ENCODE measurements at places on chromosomes 1 and 21. TPM values are rescaled to one million over a fixed set of nuclear protein-coding genes. Genes with fewer than 3 reads are reported as not detected.

DNA sequence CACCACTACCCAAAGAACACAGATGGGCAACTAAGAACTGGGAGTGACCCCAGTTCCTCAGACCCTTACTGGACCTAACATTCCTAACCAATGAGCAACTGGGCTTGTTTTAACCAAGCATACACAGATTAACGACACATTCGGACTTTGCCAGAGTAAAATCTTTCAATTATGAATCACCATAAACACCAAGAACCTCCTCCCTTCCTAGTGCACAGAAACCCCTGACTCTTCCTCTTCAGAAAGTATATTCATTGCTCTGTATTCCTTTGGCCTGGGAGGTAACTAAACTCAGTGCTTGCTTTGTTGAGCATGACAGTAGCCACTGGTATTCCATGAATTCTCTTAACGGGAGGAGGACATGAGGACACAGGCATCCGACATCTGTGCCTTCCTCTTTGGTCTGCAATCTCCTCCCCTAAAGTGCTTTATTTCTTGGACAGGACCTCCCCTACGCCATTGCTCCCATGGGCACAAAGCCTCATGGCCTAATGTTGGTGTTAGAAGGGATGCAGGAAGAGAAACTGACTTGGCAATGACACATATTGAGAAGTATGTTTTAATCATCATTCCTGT is 42.7 kb downstream of the SEC16B start:
- no peaks in the 10 kb centered on the region for H3K27me3 ChIP-seq
- DNase-seq, result no peak
- no peak overlapping the region for H3K27ac ChIP-seq
- no peak overlapping the region for H3K4me3 ChIP-seq
- H3K4me1 ChIP-seq, result no peaks in the 10 kb centered on the region

Gene NTMT2
- not detected for total RNA-seq

Gene TEKT2
- not detected for total RNA-seq

Gene NBPF6
- not detected for total RNA-seq

Gene NBPF9
- total RNA-seq, result 16.5 TPM

DNA sequence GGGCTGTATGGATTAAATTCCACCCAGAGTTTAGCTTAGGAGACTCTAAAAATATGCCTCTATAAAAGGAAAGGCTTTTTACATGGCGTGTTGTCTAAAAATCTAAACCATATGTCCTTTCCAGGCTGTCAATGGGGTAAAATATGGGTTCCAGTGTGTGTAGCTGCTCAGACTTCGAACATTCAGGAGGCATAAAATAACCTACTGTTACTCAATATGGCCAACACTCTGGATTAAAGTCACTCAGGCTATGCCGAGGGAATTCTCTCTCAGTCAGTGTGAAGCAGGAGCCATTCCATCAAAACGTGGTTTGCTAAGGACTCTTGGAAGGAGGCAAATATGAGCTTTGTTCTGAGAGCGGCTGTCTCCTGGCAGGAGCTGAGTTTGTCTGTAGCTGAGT is 135.3 kb downstream of the RUNX1 start:
- H3K27ac ChIP-seq, result no peak overlapping the region
- no peaks in the 10 kb centered on the region for H3K27me3 ChIP-seq
- H3K36me3 ChIP-seq, result no peaks in the 10 kb centered on the region
- H3K4me3 ChIP-seq, result no peak overlapping the region
- no peaks in the 10 kb centered on the region for H3K4me1 ChIP-seq

Gene INKA2
- total RNA-seq, result 8.4 TPM

GRCh38 chr1:71081697-71082080 is 854 bp upstream of the ZRANB2 start:
- no peaks in the 10 kb centered on the region for H3K27me3 ChIP-seq
- H3K4me3 ChIP-seq, result peak overlapping the region; percentile 60
- peak overlapping the region; percentile 91 for H3K27ac ChIP-seq
- H3K36me3 ChIP-seq, result peaks cover 13% of the 10 kb centered on the region

All from tibial nerve (tissue), 4 donors.